GF-D8 (cell line): ENCODE measurements at places on chromosomes 4 and X.

DNA sequence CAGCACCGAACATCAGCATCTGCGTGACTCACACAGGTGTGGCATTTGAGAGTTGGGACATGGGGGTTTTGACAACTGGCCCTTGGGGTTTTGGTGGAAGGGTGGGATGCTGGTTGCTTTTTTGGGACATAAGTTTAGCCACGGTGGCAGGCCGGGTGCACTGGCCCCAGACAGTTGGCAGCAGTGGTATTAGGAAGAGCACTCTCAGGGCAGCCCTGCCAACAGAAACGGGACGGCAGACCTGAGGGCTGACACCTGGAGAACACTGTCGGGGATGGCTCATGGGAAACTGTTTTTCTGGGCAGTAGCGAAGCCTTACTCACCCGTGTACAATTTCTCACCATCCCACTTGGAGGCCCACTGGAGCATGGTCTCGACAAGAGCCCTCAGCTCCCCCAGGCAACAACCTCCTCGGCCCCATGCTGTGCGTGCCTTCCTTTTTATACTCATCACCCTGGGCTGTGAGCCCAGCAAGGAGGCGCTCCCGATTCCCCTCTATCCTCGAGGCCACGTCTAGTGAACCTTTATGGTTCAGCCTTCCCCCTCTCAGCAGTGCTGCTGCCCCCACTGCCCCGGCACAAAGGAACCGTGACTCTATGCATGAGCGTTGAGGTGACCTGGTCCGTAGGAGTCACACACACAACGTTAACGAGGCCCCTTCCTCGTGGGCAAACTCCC is 30.6 kb downstream of the WDR1 start:
- DNase-seq: no peak

GRCh38 chr4:104436542-104436941 is 58.2 kb downstream of the CXXC4 start:
- no peak for DNase-seq

DNA sequence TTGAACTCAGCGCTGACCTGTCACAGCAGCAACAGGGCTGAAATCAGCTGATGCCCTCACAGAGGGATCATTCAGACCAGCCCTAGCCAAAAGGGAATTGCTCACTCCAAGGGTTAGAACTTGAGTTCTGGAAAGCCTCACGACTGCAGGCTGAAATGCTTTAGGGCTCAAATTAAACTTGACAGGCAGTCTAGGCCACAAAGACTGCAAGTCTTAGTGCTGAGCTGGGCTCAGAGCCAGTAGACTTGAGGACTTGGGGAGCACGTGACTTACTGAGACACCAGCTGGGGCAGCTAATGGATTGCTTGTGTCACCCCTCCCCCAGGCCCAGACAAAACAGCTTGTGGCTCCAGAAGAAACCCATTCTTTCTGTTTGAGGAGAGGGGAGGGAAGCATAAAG is 119.0 kb upstream of the SLC6A14 start:
- no peak for DNase-seq

DNA sequence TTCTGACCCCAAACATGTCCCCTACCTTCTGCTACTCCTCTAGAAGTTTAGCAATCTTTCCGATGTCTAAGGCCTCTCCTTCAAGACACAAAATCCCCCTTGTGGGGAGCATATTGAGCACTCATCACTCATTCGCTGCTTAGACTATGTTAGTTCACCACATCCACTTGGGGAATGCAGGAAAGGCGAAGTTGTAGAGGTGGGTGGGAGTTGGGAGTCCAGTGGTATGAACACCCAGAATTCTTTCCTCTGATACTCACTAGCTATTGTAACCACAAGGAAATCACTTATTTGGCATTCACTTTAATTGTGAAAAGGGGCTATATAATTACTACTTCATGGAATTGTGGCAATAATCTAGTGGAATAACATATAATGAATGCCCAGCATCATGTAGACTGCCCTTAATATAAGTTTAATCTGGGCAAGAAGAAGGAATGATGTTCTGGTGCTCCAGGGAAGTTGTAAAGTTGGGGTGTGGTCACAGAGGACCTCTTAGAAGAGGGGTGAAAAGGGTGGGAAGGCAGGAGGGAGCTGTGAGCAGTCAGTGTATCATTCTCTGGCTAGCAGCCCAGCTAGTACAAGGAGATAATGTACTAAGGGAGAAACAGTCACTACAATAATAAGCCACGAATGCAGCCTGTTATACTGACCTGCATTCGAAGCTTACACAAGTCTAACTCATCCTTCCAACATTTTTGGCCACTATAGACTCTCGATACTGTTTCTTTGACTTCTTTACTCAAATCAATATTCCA is 468.2 kb upstream of the DIPK2B start:
- no peak for DNase-seq

DNA sequence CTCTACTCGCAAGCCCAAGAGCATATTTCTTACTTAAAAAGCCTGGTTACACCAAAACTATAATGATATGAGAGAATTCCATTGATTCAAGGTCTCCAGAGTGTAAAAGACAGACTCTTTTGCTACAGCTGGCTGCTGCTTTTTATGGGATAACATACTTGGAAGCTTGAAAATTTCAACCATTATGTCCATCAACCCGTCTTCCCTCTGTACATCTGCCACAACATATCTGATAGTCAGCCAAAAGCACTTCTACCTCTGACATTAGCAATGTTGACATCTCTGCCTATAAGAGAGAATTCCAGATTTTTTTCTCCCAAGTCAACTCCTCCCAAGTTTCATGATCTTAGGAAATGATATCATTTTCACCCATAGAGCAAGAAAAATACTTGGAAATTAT is 54.4 kb upstream of the IQCM start:
- DNase-seq: no peak
